Stimulated activated naive B cell treated with anti-CD40 and anti-IgM and Interleukin-4, amounts not matched to agents 10 μg/mL and 1 μg/mL and 100 μg/mL, for 72 hours (primary cell): ENCODE measurements at places on chromosomes 2 and 18.

DNA sequence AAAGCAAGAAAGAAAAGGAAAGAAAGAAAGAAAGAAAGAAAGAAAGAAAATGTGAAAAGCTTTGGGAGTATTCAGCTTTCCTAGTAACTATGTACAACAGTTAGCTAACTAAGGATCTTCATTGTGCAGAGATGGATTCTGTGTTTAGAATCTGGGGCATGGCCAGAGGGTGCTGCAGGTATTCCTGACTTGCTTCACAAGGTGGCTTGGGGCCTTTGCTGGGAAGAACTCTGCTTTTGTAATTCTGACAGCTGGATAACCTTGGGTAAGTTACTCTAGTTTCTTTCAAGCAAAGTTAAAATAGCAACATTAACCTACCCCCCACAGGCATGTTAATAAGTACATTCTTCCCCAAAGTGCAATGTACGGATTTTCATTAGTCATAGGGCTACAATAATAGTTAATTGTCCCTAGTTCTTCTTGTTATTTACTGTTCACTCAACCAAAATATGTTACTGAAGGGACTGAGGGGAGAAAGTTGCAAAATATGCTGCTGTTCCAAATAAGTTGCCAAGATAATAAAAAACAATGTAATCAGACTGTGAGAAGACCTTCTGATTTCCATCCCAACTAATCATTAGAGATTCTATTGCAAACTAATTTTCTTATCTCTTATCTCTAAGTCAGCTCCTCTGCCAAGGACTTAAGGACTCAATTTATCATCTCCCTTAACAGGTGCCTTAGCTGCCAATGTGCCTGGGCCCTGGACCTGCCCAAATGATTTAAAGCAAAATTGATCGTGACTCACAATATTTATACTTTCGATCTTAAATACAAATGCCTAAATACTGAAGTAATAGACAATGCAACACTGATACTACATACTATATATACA lies 50.3 kb downstream of the SERPINB8 start:
- DNase-seq = no peak

DNA sequence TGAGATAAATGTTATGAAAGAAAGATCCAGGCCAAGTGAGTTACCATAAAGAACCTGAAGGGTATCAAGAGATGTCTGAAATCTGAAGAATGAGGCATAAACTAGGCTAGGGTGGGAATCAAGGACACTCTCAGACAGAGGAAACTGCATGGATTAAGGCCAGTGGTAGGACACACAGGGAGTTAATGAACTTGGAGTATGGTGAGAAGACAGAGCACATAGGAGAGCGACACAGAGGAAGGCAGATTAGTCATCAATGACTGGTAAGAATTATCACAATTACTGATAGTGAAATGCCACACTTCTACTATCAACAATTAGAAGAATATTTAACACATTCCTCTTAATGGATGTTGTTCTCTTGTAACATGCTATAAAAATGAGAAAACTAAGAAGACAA lies 76.9 kb downstream of the TTC21B start:
- DNase-seq = no peak

DNA sequence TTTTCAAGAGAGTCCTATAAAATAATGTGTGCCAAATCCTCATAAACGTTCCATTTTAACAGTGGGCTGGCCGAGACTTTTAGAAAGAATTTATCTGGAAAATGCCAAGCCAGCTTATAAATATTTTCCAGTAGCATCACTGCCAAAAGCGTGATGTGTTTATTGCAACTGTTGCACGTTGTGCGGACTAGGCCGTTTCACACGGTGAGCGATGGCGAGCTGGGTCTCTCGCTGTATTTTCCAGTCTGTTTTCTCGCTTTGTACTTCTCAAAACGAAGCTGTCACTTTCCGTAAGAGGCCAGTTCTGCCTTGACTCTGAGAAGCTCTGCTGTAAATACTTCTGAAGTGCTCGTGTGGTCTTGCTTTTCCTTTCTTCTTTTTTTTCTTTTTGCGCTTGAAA lies 65.0 kb upstream of the ZNF236 start:
- no peak for DNase-seq

DNA sequence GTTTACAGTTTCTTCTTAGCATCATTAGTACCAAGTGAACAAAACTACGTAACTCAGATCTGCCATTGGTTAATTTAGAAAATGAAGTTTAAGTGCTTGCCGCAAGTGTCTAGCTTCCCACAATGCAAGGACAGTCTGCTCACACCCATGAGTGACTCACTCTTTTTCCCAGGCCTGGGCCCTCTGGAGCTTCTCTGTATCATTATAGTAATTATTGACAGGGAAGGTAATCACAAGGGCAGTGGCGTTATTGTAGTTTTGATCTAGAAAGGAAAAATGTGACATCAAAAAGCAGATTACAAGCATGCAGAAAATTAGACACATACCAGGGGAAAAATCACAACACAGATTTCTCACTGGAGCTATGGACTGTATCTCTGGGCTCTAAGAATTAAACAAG lies 38.5 kb downstream of the NPC1 start:
- DNase-seq = no peak

DNA sequence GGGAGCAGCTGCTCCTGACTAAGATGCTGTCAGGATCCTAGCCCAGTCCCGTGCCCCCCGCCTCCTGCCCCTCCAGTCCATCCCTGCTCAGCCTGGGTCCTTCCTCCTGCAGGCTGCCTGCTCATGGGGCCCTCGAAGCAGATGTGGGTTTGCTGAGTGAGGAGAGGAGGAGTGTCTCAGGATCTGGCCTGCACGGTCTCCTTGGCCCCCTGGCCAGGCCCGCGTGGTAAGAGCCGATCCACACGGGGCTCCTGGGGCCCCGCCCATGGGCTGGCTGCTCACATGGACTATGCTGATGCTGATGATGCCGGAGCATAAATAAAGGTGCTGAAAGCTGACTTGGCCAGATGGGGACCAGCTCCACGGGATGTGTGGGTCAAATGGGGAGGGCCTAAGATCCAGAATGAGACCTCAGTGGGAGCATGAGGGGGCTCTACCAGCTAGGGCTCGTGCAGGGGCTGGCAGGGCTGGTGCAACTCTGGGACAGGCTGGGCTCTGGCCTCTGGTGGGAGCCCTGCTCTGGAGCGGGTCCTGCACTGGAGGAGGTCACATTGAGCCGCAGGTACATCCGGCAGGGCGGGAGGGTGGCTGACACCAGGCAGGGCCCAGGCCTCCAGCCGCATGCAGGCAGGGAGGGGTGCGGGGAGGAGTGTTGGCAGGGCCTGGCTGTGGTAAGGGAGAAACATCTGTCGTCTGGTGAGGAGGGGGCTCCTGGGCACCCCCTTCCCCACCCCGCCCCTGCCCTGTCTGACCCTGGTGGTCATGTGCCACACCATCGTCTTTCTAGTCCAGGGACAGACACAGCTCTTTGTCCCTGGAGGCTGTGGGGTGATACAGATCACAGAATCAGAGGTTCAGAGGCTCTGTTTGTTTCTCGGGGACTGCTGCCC lies 275.3 kb upstream of the HDAC4 start:
- DNase-seq = no peak

- peak; percentile 23 for DNase-seq
These were observed 35.5 kb upstream of the SLC35F5 start for GRCh38 chr2:113791697-113792590.

DNA sequence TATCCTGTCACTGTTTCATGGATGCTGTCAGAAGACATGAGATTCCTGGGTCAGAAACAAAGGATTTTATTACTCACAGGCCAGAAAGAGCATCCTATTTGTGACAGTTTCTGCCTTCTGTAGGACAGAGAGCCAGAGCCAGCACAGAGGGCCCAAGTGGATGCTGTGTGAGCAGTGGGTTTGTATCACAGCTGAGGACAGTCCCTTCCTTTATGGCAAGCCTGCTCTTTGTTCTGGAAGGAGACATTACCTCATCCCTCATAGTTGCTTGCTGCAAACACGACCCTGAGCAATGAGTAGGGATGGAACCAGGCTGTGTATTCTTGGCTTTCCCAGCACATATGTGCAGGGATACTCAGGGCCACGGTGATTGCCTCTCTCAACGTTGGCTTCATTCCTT lies 41.6 kb downstream of the ARHGEF4 start:
- no peak for DNase-seq

GRCh38 chr2:86199834-86200177 lies 549 bp downstream of the MRPL35 start:
- DNase-seq = no peak

GRCh38 chr2:136254681-136255080 lies 136.7 kb upstream of the CXCR4 start:
- peak; percentile 56 for DNase-seq

DNA sequence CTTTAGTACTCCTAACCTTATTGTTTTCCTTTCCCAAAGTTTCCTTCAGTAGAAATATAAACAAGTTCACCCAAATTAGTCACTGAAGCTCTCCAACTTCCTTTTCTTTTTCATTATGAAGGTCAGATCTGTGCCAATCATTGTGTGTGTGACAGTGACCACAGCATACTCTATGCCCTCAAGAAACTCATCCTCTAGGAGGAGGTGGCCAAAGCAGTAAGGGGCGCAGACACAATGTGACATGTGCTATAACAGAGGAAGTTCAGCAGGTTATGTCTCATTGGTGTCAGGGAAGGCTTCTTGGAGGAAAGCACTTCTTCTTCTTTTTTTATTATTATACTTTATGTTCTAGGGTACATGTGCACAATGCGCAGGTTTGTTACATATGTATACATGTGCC lies 60.0 kb upstream of the PSME4 start:
- DNase-seq = no peak

DNA sequence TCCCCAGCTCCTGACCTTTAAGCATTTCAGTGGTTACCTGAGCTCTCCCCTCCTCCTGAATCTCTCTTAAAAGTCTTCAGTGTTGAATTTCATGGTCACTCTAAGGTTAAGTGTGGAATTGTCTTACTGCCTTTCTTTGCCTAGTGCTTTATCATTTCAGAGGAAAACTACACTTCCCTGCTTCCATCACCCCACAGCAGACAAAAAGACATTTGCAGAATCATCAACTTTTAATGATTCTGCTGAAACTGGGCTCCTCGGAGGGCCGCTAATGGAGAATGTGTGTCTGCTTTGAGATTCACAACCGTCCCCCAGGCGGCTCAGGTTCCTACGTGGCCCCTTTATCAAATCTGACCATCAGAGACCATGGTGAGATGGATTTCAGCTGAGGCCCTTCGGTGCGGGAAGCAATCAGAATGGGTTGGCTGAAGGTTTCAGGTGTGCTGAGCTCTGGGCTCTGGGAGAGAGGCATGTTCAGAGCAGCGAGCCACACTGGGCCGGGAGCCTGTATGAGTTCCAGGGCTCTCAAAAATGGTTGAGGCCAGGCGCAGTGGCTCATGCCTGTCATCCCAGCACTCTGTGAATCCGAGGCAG lies 41.9 kb upstream of the TBC1D8 start:
- DNase-seq = no peak

- no peak for DNase-seq
These were observed 109.3 kb downstream of the CHST9 start for GRCh38 chr18:27075828-27076227.

DNA sequence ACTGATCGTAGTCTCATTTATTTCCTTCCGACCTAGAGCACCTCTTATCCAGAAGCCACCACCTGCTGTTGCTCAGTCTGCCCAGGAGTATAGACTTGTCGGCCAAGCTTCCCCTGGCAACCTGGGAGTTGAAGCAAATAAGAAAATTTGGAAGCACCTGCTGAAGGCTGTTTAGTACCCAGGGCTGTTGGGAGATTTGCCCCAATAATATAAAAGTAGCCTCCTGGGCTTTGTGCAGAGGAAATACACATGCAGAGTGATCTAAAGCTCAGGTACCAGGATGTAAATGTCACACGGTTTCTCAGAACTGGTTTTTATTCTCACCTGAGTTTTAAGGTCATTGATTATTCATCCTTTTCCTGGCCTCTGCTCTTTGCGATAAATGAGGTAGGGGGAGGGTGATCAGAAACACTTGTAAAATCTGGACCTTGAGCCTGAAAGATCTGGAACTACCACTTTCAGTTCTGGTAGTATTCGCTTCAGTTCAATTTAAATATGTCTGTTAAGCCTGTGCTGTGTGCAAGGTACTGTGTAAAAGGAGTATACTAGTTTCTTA lies 789 bp upstream of the COX7A2L start:
- DNase-seq = no peak

DNA sequence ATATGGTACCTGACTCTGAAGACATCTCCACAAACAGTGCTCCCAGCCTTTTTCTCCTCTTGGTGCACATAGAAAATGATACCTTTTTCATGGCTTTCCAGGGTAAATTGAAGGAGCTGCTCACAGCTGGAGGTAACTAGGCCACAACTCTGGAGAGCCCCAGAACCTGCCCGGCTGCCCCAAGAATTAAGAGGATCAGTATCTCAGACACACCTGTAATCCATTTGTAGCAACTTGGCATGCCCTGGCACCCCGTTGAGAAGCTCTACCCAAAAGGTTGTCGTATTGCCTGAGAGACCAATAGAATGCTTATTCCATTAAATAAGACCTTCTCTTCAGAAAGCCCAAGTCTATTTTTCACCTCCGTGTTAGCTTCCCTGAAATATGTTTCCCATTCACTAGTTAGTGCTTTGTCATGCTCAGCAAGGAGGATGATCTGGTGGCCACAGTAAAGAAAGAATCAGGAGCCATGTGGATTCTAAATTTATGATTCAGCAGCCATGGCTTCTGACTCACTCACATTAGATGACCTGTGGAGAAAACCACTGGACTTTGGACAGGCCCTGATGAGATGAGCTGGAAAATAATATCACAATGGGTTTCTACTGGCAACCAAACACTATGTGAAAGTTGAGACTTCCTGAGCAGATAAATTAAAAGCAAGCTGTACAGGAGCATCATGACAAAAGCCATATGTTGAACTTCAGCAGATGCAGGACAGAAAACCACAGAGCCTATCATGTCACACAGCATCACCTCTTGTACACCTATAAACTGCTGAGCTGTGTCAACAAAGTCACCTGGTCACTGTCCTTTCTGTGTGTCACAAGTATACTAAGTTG lies 253.3 kb upstream of the OSR1 start:
- DNase-seq = no peak
